ENCODE measurements at places on chromosomes 4 and X.

GRCh38 chr4:122548452-122548851 lies 72.4 kb downstream of the IL21 start:
- no peak for DNase-seq

DNA sequence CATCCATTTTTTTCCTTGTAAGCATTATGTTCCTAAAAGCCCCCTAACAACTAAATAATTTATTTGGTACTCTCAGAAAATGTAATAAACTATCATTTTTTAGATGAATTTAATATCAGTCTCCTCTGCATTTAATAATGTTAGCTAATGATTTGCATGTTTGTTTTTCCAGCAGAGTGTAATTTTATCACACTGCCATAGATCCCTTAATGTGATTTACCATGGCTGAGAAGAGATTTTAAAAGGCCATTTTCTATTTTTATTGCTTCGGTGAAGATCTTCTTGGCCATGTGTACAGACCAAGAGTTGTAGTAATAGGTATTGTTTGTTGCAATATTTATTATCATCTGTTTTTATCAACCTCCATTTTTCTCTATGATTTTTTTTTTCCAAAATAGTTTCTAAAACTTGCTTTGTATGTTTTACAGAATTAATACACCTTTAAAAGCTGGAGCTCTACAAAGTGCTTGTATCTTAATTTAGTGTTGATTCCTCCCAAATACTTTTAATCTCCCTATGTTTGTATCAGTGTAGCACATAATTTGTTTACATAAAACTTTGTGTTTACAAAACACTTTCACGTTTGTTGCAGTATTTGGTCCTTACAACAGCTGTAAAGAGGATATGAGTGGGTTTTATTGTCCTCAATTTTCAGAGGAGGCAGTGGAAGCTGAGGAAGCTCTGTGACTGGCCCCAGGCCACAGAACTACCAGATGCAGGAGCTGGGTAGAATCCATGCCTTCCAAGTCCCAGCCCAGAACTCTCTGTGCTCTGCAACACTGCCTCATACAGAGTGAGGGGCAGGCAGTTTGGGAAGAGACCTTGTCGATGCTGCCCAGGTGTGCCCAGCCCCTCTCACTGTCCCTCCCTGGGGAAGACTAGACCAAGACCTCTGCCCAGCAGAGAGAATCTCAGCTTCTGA lies 58.1 kb downstream of the FAM114A1 start:
- no peak for DNase-seq

DNA sequence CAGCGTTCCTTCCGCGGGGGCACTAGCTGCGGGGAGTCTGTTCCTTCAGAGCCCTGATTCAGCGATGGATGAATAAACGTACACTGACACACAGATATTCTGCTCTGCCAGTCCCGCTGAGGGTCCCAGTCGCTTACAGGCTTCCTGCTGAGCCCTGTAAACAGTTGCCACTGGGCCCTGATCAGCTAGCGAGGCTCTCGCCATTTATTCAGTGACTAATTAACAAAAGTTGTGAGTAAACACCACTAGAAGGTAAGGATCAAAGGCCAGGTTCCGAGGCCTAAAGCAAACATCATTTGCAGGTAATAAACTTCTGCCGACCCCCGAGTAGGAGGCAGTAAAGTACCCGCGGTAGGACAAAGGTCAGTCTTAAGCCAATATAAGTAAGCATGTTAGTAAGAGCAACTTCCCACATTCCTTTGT lies 442.6 kb upstream of the GALNT7 start:
- no peak for DNase-seq

- no peak for DNase-seq
Measured at GRCh38 chr4:57156242-57156990, 46.2 kb upstream of the IGFBP7 start.

GRCh38 chrX:9440116-9440844 lies 24.6 kb upstream of the TBL1X start:
- no peak for DNase-seq

GRCh38 chrX:70969635-70970481 lies 39.0 kb upstream of the SLC7A3 start:
- no peak for DNase-seq

DNA sequence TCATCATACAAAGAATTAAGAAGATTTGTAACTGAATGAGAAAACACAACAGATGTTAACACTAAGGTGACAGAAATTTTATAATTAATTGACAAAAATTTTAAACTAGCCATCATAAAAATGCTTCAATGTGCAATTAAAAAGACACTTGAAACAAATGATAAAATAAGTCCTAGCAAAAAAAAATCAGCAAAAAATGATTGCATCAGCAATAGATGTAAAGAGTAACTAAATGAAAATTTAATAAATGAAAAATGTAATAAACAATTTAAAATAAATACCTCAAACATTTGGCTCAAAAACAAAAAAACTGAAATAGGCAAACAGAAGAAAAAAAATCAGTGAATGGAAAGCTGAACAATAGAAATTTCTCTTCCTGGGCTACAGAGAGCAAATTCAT lies 380.7 kb upstream of the GALNTL6 start:
- DNase-seq, result no peak

DNA sequence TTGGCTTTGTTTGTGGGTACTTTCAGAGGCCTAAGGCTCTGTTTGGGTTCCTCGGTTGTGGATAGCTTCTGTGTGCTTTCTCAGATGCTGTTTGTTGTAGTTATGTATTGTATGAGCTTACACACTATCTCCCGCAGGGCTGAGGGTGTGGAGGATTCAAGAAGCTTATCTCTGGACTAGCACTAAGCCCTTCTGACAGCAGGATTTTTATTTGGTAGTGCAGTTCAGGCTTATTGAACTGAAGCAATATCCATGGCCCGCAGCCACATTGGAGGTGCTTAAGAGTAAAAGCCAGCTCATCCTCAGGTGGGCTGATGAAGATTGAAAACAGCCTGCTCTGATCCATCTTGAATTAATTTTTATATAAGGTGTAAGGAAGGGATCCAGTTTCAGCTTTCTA lies 128.2 kb downstream of the RASGEF1B start:
- no peak for DNase-seq

DNA sequence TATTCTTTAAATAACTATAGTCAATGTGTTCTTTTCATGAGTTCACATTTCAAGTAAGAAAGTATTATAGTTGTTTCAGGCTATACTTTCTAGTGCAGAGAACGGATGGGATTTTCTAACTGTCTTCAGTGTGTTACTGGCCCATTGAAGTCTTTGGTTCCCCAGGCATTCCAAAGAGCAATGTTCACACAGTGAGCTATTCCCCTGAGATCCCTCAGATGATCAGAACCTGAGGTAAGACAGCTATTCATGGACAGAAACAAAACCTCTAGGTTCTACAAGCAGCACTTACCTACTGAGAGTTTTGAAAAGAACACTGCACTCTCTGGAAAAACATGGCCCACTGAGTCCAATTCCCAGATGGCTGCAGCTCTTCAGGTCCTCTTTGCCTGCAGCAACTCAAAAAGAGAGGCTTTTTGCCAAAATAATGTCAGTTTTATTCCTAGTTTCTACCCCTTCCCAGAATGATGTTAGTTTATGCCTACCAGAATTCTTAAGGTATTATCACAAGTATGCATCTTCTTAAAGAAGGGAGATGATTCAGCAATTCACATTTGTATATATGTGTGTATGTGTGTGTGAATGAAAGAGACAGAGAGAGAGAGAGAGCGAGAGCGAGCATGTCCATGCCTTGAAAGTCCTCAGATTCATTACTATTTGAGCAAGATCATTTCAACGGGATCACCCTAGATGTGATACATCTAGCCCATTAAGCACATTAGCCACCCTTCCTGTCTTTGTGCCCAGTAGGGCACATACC lies 146.1 kb downstream of the PDHA2 start:
- DNase-seq, result no peak

Measured in activated T-cell treated with anti-CD3 and anti-CD28 coated beads for 1 hour (primary cell).